ENCODE measurements at places on chromosomes 2 and 18. TPM values are rescaled to one million over a fixed set of nuclear protein-coding genes. Genes with fewer than 3 reads are reported as not detected.

REG3G gene
- total RNA-seq, result not detected

COMMD1 gene
- total RNA-seq, result 35.9 TPM

MBOAT2 gene
- 29.0 TPM for total RNA-seq

NCK2 gene
- total RNA-seq, result 65.0 TPM

ALPI gene
- total RNA-seq, result not detected

UCN gene
- not detected for total RNA-seq

PCBP1 gene
- 24.7 TPM for total RNA-seq

REG3A gene
- total RNA-seq, result not detected

NEU2 gene
- total RNA-seq, result not detected

SIGLEC15 gene
- 2.1 TPM for total RNA-seq

NLRC4 gene
- total RNA-seq, result not detected

RBFA gene
- total RNA-seq, result 47.1 TPM

FOXI3 gene
- total RNA-seq, result not detected

C2orf66 gene
- not detected for total RNA-seq

NEURL3 gene
- total RNA-seq, result 31.1 TPM

SMAD2 gene
- total RNA-seq, result 135 TPM

HOXD11 gene
- total RNA-seq, result 10.5 TPM

CELF4 gene
- total RNA-seq, result not detected

SERTAD2 gene
- 8.9 TPM for total RNA-seq

Measured in renal cortical epithelial cell (primary cell).